ELF-1 (cell line): ENCODE measurements at places on chromosomes 5 and 9.

DNA sequence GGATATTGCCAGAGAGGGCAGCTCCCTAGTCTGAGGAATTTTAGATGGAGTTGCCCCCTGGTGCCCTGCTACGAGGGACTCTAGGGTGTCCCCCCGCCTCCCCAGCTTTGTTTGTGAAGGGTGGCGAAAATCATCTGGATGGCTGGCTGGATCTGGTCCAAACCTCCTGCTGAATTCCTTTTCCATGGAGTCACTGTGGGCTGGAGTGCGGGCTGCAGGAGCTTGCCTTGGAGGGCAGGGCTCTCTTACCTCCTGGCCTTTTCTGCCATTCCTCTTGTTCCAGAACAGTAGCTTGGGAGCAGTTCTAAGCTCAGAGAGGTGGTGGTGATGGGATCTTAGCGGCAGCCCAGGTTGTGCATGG, 2.1 kb downstream of the SYNPO start:
- peak; percentile 84 for DNase-seq

- no peak for DNase-seq
Observed at GRCh38 chr9:68980341-68980914, 33.5 kb downstream of the PRKACG start.

DNA sequence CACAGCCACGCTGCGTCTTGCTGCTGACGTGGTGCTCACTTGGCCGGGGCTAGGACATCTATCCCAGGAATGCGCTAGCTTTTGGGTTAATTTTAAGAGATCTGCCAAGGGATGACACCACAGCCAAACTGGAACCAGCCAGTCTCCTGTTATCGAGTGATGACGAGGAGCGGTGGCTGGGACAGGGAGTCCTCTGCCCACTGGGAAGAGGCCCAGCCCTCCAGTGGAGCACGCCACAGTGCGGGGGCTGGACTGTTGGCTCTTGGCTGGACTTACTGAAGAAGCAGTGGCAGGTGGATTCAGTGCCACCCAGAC, 55.1 kb upstream of the PHYKPL start:
- DNase-seq: no peak

DNA sequence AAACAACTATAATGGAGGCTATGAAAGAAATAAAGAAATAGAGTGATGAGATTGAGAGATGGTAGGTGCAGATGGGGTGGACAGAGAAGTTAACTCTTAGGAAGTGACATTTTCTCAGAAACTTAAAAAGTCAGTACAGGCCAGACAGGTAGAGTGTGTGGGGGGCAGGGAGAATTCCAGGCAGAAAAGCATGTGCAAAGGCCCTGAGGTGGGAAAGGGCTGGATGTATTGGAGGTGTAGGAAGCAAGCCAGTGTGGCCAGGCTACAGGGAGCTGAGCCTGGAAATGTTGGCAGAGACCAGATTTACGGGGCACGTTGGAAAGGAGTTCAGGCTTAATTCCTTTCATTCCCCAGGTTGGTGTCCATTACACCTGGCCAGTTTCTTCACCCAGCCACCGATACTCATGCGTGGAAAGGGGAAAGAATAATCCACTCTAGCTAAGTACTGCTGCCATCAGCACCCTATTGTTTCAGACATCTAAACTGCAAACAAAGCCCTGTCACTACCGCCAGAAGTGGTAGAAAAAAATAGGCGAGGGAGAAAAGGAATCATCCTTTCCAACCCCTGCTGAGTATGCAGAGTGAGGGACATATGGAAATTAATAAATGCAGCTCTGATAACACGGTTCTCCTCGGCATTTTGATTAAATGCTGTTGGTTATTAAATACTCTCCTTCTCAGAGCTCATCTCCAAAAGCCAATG, 116.8 kb upstream of the GPR151 start:
- no peak for DNase-seq

DNA sequence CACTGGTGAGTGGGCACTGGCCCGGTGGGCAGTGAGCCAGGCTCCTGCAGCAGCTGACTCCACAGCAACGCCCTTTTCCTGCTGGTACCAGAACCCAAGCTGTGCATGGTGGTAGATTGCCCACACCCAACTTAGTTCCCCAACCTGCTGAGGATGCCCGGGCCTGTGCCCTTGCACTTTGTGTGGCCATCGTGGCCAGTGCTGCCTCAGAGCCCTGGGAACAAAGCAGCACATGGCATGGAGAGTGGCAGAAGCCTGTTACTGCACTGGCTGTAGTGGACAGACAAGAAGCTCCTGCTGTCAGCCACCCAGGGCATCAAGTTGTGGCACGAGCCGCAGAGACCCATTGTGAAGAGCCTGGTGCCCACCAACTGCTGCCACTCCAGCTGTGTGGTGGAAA, 612.9 kb downstream of the DNAH5 start:
- no peak for DNase-seq

GRCh38 chr5:148769941-148770340, 56.5 kb upstream of the ADRB2 start:
- no peak for DNase-seq

DNA sequence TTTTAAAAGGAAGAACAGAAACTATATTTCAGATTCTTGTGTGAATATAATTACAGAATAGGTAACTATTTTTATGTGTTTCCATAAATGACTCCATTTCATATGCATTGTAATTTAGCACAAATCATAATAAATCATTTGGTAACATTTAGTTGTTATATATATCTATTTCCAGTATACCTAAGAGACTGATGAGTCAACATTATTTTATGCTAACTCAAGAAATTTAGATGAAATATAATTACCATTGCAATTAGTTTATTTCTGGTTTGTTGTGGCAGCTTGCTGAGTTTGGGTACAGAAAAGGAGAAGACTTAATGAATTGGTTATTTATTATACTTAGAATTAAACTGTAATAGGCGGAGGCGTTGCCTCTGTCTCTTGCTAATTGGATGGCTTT, 314.9 kb downstream of the KCTD16 start:
- no peak for DNase-seq
